SK-MEL-5 (cell line): ENCODE measurements at places on chromosomes 2 and 18. TPM values are rescaled to one million over a fixed set of nuclear protein-coding genes. Genes with fewer than 3 reads are reported as not detected.
A peak's percentile ranks its signal among the peaks of the same experiment; 100 is the strongest.

GRCh38 chr2:132391378-132391777 is 25.2 kb upstream of the GPR39 start:
- DNase-seq, result no peak

DNA sequence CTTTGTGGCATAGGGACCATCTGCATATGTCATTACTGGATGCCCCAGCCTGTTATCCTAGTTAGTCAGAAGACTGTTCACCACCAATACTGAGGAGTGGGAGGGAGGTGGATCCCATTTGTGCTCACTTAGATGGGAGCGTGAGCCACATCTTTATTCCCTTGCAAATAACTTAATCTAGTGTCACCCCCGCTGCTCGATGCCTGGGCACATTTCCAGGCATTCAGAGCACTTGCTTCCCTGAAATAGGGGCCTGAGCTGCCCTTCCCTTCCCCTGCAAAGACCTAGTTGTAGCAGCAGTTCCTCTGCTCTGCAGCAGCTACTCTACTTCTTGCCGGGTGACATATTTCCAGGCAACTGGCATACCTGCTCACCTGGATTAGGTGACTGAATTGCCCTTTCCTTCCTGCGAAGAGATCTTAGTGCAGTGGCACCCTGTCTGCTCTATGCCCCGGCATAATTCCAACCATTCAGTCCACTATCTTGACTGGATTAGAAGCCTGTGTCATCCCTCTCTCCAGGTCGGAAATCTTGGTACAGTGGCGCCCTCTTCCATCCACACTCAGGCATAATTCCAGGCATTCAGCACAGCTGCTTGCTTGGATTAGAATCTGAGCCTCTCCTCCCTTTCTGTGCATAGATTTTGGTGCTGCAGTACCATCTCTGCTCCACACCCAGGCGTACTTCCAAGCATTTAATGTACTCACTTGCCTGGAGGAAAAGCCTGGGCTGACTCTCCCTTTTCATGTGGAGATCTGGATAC is 1389.1 kb upstream of the TMEFF2 start:
- peak; percentile 78 for DNase-seq

DNA sequence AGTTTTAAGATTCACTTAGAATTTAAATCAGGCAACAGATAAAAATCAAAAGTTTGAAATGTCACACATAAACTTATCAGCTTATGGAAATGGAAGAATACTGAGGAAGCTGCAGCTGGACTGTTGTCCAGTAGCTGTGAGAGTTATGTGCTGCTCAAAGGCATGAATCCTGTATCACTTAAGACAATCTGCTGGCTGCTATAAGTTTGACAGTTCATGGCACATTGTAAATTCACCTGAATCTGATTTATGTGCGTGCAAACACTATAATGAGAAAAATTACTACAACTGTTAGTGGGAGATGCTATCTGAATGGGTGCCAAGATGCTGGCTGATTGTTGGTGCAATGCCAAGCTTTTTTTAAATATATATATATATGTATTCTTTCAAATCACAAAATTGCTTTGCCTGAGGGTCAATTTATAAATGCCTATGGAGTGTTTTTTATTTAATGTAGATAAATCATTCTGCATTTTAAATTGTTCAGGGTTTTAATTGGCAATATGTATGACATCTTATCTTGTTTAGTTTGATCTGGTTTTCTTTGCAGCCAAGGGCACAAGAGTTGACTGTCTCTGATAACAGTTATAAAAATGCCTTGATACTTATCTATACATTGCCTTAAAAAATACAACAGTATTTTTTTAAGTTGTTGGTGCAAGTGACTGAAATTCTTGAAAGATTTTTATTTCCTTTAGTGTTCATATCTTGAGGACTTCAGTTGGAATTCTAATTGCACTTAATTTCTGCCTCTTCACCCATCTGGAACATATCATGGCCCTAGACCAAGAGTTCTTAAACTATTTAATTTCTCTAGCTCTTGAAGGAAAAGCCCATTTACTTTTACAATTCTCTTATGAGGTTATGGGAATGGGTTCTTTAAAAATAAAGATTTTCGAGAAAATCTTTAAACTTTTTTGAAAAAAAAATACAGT is 48.7 kb downstream of the CAVIN2 start:
- DNase-seq, result no peak

DNA sequence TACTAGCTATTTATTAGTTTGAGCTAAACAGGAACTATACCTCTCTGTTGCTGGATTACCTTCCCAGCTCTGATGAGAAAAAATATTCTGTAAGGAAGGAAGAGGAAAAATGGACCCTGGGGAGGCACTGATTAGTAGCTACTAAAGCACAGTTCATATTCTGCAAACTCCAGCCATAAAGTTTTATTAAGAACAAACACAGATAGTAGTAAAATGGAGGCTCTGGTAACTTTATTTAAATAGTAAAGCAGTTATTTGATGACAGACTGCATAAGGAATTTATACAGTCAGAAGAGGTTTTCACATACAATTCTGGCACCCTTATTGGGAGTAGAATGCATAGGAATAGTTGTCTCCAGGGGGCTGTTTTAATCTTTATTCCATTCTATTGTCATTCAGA is 84.1 kb downstream of the XIRP2 start:
- no peak for DNase-seq

- DNase-seq, result no peak
These were observed 6.7 kb downstream of the GYPC start for GRCh38 chr2:126662621-126663020.

GRCh38 chr2:163715668-163716067 is 20.1 kb downstream of the FIGN start:
- DNase-seq, result no peak

- peak; percentile 45 for DNase-seq
These were observed 51.0 kb upstream of the ZNF532 start for GRCh38 chr18:58813561-58814225.

DNA sequence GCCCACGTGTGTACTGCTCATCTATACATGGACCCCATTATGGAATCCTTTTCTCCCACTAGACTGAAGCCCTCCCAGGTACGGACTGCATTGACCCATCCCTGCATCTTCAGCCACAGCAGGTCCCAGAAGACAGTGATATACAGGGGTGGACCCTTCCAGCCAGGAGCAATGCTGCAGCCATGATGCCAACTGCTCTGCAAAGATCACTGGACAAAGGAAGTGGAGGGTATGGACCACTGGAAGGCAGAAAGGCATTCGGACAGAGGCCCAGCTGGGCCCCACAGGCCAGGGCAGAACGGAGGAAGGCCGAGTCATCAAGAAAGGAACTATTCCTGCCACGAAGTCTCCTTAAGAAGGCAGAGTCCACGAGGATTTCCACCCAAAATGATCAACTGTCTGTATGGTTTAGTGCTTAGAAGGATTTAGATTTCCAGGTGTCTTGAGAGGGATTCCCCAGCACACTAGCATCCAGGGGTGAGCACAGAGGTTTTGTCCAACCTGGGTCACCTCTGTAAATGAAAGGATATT is 93.4 kb downstream of the TWIST2 start:
- no peak for DNase-seq

- DNase-seq, result peak; percentile 89
These were observed 136.1 kb upstream of the PID1 start for GRCh38 chr2:229407170-229407569.

GRCh38 chr2:81734981-81735380 is 1430.4 kb upstream of the LRRTM1 start:
- no peak for DNase-seq

DNA sequence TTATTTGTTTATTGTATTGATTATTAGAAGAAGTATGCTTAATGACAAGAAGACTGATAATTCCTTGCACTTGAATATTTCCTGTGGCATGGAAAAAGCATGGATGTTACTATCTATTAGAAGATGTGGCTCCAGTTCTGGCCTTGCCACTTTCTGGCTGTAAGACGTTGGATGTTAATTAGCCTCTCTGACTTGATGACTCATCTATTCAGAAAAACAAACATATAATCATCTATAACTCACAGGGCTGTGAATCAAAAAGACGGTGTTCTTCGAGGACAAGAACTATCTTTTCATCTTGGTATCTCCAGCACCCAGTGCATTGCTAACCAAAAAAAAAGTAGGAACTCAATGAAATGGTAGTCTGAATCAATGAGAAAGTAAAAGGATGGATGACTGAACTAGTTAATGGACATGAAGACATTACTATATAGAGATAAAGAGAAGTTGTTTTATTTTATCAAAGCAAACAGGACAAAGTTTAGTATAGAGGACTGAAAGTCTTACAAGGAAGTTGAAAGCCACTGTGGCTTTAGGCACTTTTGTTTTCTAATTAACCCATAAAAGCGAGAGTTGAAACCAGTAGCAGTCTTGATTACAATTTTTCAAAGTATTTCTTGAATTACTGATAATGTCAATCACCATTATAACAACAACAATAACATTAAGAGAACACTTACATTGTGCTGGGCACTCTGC is 145.3 kb downstream of the RND3 start:
- no peak for DNase-seq

Gene ADD2
- 5.2 and 5.7 TPM in 2 replicates for total RNA-seq

Gene SP9
- total RNA-seq, result 0.11 and 0.13 TPM in 2 replicates
